ENCODE measurements at places on chromosomes 5 and 9. TPM values are rescaled to one million over a fixed set of nuclear protein-coding genes. Genes with fewer than 3 reads are reported as not detected.

PPIP5K2 gene
- total RNA-seq, result 46.9 TPM

FLT4 gene
- total RNA-seq, result 0.46 TPM

LEAP2 gene
- 0.18 TPM for total RNA-seq

ZNF366 gene
- 0.05 TPM for total RNA-seq

PCDHA8 gene
- total RNA-seq, result under 0.01 TPM

RANBP17 gene
- 18.2 TPM for total RNA-seq

GMCL2 gene
- not detected for total RNA-seq

FOXD4L4 gene
- 0.18 TPM for total RNA-seq

NTNG2 gene
- total RNA-seq, result 4.2 TPM

C9orf43 gene
- total RNA-seq, result 0.30 TPM

TYRP1 gene
- total RNA-seq, result 0.46 TPM

TNFSF8 gene
- total RNA-seq, result not detected

Measured in smooth muscle cell of the umbilical artery (primary cell).